ENCODE measurements at places on chromosomes 3 and 15. TPM values are rescaled to one million over a fixed set of nuclear protein-coding genes. Genes with fewer than 3 reads are reported as not detected.

ERICH6 gene
- not detected for total RNA-seq

CPB1 gene
- total RNA-seq = not detected

POPDC2 gene
- 3.8 TPM for total RNA-seq

THRB gene
- 9.8 TPM for total RNA-seq

PRSS50 gene
- not detected for total RNA-seq

LIPC gene
- total RNA-seq = 0.20 TPM

GOLGA8G gene
- total RNA-seq = not detected

PRR23E gene
- total RNA-seq = not detected

VWA5B2 gene
- 0.05 TPM for total RNA-seq

CEMIP gene
- 73.9 TPM for total RNA-seq

GPR160 gene
- total RNA-seq = 0.59 TPM

PIERCE2 gene
- total RNA-seq = 8.4 TPM

GP5 gene
- 0.10 TPM for total RNA-seq

BFSP2 gene
- not detected for total RNA-seq

APBA2 gene
- total RNA-seq = 6.7 TPM

SERPINI2 gene
- not detected for total RNA-seq

Data from cardiac ventricle fibroblast (primary cell).